ENCODE measurements at places on chromosomes 7 and 10. TPM values are rescaled to one million over a fixed set of nuclear protein-coding genes. Genes with fewer than 3 reads are reported as not detected.

The ARHGEF35 gene
- total RNA-seq, result 7.7 TPM

The ADIRF gene
- total RNA-seq, result 46.2 TPM

The EGFR gene
- total RNA-seq, result 38.5 TPM

The SLC26A3 gene
- not detected for total RNA-seq

The CPVL gene
- 45.8 TPM for total RNA-seq

Data from metanephros (tissue), 2 donors.